Kidney glomerular epithelial cell (primary cell): ENCODE measurements at places on chromosomes 3 and 15.

DNA sequence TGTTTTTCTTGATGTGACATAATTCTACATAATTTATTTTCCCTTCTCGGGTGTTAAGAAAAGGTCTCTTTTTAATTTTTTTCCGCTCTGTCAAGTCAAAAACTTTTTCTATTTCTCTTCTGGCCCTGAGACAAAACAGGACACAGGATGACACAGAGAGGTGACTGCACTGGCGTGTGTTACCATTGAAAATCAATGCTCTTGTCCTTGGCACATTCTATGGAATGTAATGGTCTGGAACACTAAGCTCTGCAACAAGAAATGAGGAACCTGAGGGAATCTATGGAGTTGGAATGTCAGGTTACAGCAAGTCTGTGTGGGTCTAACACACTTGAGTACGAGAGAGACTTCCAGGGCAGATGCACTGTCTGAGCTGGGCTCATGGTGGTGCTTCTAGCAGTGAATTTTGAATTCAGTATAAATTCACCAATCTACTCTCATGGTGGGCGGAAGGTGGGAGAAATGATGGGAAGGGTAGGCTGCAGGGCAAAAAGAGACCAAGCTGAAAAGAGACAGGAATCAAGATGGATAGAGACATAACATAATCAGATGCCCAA lies 508.3 kb downstream of the TUSC7 start:
- no peak for DNase-seq

- DNase-seq = no peak
Measured at GRCh38 chr3:60919296-60919695, 332.0 kb downstream of the FHIT start.

GRCh38 chr3:98733812-98734281 lies 29.3 kb upstream of the ST3GAL6 start:
- DNase-seq = no peak

DNA sequence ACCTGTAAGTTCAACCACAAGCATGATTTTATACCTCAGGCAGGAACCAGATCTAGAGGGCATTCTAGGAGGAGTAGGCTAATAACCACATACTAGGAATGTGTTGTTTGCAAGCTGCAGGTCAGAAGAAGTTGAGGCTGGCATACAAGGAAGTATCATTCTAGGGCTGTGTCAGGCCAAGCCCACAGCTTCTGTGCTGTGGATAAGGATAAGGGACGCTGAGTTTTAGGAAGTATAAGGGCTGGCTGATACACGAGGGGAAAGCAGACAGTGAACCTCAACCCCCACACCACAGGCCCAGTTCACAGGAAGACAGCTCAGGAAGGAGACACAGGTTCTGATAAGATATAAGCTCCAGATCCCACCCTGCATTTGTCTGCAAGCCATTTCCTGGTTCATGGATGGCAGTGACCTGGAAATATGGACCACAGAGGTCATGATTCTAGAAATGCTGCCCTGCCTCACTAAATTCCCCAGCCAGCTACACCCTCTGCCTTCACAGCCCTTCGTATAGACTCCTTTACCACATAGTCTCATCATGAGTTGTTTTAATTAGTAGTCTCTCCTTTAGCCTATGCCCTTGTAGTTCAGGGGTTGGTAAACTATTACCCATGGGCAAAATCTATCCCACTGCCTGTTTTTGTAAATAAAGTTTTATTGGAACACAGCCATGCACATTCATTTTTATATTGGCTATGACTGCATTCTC lies 260.7 kb downstream of the OPA1 start:
- DNase-seq = no peak

GRCh38 chr15:68208636-68209240 lies 3.6 kb upstream of the CALML4 start:
- no peak for DNase-seq

DNA sequence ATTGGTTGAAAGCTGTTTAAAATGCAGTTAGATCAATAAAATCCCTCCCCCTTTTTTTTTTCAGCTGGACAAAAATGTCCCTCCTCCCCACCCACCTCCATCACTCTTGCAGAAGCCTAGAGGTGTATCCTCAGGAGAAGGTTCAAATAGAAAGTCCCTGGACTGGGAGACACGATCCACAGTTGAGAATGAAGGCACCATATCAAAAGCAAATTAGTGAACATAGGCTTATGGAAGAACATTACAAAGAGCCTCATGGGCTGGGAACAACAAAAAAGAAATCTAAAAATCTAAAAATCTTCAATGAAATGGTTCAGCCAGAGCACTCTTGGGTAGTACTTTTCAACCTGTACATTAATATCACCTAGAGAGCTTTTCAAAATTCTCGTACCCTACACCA lies 46.2 kb downstream of the GHSR start:
- no peak for DNase-seq

- DNase-seq = no peak
Measured at GRCh38 chr15:44794072-44794471, 57.7 kb downstream of the TRIM69 start.

- peak; percentile 43 for DNase-seq
Measured at GRCh38 chr3:30667280-30667651, 60.9 kb downstream of the TGFBR2 start.

DNA sequence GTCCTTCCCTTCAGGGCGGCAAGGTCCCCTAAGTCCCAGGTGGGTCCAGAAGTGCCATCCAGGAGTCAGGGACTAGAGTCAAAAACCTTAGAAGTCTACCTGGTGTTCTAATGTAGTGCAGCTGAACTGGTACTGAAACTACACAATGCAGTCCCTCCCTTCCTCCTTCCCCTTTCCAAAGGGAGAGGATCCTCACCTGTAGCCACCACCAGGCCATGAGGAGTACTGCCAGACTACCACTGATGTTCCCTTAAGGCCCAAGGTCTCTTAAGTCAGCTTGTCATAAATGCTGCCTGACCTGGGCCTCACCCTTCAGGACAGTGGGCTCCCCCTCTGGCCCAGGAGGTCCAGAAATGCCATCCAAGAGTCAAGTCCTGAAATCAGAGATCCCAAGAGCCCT lies 98.9 kb downstream of the ULK4 start:
- no peak for DNase-seq

DNA sequence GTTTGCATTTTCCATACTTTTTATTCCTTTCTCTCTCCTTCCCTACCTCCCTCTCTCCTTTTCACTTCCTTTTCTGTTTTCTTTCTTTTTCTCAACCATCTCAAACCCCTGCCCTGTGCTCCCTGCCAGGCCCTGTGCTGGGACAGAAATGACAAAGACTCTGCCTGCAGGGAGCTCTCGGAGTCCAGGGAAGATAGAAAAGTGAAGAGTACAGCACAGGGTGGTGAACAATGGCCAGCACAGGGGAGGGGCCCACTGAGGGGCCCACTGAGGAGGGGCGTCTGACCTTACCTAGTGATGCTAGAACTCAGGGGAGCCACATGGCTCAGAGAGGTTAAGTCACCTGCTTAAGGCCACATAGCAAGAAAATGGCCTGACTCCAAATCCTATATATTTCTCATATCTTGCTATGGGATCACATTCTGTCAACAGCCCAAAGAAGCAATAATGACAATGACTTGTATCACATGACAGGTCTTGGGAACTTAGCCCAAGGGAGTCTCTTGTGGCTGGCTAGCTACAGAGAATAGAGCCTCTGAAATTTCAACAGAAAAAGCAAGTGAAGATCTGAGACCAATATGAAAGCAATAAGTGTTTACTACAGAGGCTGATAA lies 44.3 kb upstream of the ATP2B2 start:
- DNase-seq = no peak

- DNase-seq = no peak
Measured at GRCh38 chr3:143755978-143756377, 92.3 kb downstream of the SLC9A9 start.

- no peak for DNase-seq
Measured at GRCh38 chr3:122074621-122075265, 19.6 kb downstream of the CD86 start.
